A172 (cell line): ENCODE measurements at places on chromosomes 16 and 17. TPM values are rescaled to one million over a fixed set of nuclear protein-coding genes. Genes with fewer than 3 reads are reported as not detected.

- DNase-seq, result no peak
These were observed 17.0 kb downstream of the SLC38A10 start for GRCh38 chr17:81277946-81278693.

GRCh38 chr17:62955841-62956352 lies 10.1 kb upstream of the TANC2 start:
- DNase-seq, result no peak

The SSTR5 gene
- not detected in 2 replicates for total RNA-seq

- DNase-seq, result peak; percentile 87
These were observed 6.9 kb downstream of the DOK4 start for GRCh38 chr16:57479205-57479975.

DNA sequence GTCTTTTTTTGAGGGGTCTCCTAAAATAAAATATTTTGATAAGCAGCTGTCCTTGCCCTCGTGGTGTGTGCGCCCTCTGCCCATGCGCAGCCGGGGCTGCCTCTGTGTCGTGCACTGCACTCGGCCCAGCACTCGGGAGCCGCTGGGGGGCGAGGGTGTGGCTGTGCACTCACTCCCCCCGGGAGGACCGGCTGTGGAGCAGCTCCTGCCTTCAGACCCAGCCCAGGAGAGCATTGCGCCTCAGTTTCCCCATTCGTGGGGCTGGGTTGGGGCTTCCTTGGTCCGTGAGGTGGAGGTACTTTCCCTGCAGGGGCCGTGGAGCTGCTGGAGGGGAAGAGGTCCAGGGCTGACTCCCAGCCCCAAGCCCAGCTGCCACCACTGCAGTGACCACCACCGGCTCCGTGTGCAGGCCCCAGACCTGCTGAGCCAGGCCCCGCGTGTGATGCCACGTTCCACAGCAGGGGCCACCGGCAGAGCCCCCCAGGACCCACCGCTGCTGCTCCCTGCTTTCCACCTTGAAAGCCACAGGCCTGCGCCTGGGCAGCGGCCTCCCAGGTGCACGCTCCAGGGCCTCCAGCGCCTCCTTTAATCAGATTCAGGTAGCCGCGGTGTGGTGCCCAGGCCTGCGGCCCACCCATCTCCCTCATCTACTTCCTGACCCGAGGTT lies 6.3 kb upstream of the IL17C start:
- DNase-seq, result no peak

DNA sequence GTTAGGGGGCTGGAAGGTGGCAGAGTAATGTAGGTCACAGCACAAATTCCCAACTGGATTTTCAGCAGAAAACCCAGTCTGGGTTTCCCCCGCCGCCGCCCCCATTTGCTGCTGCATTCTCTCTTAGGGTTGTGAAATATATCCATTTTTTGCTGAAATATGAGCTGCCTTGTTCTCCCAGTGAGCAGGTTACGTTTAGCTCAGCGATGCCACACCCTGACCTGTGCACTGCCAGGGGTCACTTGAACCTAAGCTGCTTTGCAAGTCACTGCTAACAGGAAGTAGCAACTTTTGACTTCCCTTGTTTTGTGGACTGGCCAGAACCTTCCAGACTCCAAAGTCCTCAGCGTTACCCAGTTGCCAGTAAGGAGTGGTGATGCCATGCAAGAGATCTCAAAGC lies 274.1 kb downstream of the CPPED1 start:
- no peak for DNase-seq

DNA sequence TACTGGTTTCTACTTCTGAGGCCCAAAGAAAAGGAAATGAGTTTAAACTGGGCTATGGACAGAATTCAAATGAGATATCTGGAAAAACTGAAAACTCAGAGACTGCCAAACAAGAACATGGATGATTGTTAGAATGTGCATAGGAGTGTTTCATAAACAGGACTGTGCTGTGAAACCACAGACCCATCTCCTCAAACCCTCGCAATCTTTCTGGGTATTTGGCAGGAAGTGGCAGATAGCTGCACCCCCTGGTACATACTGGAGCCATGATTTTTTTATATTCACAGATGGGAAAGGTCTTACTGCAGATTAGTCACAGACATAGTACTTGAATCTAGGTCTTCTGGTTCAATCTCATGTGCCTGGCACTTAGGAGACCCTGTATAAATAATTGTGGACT lies 145.0 kb downstream of the CCDC182 start:
- no peak for DNase-seq

- peak; percentile 36 for DNase-seq
These were observed 12.3 kb downstream of the HMOX2 start for GRCh38 chr16:4488499-4488967.

The RAB26 gene
- total RNA-seq, result not detected in 2 replicates

The TBC1D3 gene
- not detected in 2 replicates for total RNA-seq

GRCh38 chr16:73213732-73214455 lies 166.0 kb upstream of the ZFHX3 start:
- DNase-seq, result no peak

The CENPX gene
- 155 and 163 TPM in 2 replicates for total RNA-seq

GRCh38 chr17:3482852-3483251 lies 7.1 kb downstream of the ASPA start:
- no peak for DNase-seq

The COG1 gene
- total RNA-seq, result 25.3 and 28.0 TPM in 2 replicates

- DNase-seq, result no peak
These were observed 10.6 kb upstream of the RHBDF2 start for GRCh38 chr17:76511668-76512365.

GRCh38 chr17:51802544-51802943 lies 356.0 kb downstream of the CA10 start:
- DNase-seq, result no peak

The NT5M gene
- total RNA-seq, result 12.3 and 12.7 TPM in 2 replicates

The DNAI2 gene
- total RNA-seq, result not detected in 2 replicates

GRCh38 chr16:68434624-68435210 lies 13.6 kb downstream of the SMPD3 start:
- no peak for DNase-seq

GRCh38 chr17:73634629-73635028 lies 9.6 kb downstream of the SDK2 start:
- no peak for DNase-seq

DNA sequence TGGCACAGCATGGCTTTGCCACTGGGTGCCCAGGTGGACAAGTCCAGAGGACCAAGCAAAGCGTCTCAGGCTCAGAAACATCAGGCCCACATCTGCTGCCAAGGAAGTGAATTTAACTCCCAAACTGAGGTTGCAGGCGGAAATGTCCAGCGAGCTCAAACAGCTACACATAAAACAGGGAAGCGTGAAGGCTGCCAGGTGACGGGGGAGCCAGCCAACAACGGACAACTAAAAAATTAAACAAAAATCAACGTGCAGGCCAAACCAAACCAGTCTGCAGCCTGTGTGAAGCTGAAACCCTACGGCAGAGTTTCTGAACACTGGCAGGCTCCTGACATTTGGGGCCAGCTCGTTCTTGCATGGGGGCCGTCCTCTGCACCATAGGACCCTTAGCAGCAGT lies 2.5 kb downstream of the TK1 start:
- no peak for DNase-seq

The KRT14 gene
- total RNA-seq, result not detected in 2 replicates

DNA sequence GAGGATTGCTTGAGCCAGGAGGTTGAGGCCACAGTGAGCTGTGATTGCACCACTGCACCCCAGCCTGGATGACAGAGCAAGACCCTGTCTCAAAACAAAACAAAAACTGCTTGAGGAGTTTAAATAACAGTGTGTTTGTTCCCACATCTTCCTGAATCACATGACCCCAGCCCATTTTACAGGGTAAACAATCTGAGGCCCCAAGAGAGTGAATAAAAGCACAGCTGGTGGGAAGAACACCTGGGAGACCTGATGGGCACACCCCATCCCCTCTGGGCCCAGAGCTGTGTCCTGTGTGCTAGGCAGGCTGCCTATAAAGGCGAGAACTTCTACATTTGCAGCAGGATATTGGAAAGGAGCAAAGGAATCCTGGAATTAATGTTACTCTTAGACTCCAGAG lies 69.6 kb downstream of the PLXDC1 start:
- DNase-seq, result no peak

DNA sequence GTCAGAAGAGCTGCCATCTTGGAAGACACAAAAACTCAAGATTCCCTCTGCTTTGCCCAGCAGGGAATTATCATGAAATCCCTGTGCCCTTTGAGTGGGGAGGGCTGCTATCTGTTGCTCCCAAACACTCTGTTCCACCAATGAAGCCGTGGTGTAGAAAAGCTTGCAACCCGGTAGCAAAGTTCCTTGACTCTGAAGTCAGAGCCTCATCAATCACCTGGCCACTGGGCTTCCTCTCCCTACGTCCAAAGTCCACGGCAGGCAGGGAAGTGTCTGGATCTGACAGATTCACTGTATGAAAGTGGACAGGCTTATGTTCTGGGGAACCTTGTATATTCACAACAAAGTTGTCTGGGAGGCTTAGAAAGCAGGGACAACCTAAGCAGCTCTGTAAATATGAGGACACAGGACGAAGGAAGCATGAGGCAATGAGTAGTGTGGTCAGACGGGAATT lies 343.3 kb downstream of the SLC39A11 start:
- DNase-seq, result no peak

GRCh38 chr16:49756775-49757558 lies 98.9 kb downstream of the ZNF423 start:
- peak; percentile 82 for DNase-seq

The CDH8 gene
- 3.5 and 8.2 TPM in 2 replicates for total RNA-seq

- DNase-seq, result peak; percentile 82
These were observed 468 bp downstream of the IL4R start for GRCh38 chr16:27314161-27314723.

DNA sequence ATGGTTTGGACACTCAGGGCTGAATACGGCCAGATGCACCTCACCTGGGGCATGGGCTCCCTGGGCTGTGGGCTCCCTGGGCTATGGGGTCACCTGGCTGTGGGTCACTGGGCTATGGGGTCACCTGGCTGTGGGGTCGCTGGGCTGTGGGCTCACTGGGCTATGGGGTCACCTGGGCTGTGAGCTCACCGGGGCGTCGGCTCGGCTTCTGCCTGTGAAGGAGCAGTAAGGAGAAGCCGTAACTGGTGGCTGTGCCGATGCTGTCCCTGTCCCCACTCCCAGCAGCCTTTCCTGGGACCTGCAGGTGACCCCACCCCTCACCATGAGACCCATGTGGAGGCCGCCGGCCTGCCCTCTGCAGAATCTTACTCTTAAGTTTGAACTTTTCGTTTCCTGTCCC lies 1.9 kb upstream of the PERCC1 start:
- no peak for DNase-seq

The TP53TG3D gene
- total RNA-seq, result not detected in 2 replicates

The CNGB1 gene
- 0.12 TPM in 1 of 2 replicates, not detected in the other for total RNA-seq

The ZSCAN10 gene
- total RNA-seq, result not detected in 2 replicates

The CDH11 gene
- total RNA-seq, result 23.8 and 26.9 TPM in 2 replicates

GRCh38 chr16:89553733-89554132 lies 6.7 kb upstream of the RPL13 start:
- no peak for DNase-seq

DNA sequence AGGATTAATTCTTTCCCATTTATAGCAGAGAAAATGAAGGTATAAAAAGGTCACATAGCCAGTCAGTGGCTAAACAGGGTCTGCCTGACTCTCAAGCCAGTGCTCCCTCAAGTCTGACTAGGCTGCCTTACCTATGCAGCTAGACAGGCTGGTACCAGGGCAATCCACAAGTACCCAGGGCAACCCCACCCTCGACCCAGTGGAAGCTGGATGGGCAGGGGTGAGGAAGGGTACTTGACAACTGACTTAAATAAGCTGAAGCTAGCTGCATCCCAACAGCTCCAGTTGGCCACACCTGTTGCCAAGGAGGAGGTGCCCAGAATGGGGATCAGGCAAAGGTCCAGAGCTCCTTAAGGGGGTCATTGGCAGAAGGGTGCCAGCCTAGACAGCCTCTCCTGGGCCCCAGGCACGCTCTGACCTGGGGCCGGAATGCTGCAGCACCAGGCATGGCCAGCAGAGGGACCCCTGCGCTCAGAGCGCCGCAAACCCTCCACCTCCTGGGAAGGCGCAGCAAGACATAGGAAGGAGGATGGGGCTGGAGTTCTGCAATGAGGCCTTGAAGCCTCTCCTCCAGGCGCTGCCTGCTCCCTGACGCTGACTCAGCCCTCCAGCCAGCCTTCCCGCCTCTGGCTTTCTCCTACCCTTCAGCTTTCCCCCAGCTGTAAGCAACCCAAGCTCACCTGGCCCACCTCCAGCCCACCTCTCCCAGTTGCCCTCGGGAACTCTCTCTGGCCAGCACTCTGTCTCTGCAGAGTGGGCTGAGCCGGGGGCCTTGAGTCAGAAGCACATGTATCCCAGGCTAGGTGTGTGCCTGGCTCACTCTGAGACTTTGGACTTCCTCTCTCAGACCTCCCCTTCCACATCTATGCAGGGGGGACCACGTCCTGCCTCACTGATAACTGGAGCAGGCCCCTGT lies 28.8 kb downstream of the MPP2 start:
- peak; percentile 85 for DNase-seq

GRCh38 chr17:31736855-31737625 lies 122.0 kb downstream of the COPRS start:
- no peak for DNase-seq

GRCh38 chr17:19296786-19297778 lies 59.9 kb downstream of the EPN2 start:
- DNase-seq, result no peak

The UBALD2 gene
- 2.7 and 6.5 TPM in 2 replicates for total RNA-seq

- DNase-seq, result no peak
These were observed 32.5 kb downstream of the HOXB1 start for GRCh38 chr17:48498164-48498850.
